ENCODE measurements at places on chromosomes 12 and 14.

DNA sequence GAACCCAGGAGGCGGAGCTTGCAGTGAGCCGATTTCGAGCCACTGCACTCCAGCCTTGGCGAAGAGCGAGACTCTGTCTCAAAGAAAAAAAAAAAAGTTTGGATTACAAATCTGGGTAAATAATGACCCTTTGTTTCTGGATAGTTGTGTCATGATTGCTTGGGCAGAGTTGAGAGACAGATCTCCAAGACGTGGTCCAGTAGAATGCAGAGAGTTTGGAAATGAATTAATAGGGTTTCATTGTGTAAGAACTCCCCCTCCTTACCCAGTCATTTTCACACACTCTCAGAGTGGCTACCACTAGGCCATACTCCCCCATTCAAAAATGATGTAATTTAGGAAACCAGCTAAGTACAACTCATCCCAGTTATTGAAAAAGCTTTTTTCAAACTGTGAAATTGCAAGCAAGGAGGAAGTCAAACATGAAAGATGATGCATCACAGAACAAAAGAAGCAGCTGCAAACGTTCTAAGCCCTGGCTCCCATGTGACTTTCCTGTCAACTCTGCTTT is 1331.9 kb downstream of the AACS start:
- DNase-seq, result no peak

DNA sequence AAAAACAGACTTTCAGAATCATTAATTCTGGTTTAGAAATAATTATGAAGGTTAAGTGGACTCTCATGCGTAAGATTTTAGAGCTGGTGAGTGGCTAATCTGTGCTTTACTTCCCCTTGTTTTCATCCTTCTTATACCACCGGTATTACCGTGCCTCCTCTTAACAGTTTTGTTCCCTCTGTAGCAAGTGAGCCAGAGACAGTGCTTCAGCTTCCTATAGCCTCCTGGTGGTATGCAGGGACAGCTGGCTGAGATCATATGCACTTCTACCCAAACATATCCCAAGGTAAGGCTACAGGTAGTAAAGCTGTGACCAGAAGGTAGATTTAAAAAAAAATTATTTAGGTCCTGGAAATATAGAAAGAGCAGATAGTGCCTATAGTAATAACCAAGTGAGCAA is 55.2 kb downstream of the PDE3A start:
- DNase-seq, result no peak

DNA sequence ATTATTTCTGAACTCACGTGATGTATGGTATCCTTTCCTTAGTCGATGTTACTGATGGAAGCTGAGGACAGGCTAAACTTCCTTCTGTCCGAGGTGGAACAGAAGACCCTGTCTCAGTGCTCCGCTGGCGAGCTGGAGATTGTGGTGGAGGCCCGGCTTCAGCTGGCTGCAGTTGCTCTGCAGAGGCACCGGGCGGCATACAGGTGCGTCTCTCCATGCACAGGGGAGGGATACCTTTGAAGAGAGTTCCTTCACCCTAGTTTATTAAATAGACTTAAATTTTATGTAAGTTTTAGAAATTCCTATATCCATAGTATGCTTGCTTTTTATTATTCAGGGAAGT is 186.7 kb upstream of the NEDD1 start:
- DNase-seq, result peak; percentile 20

DNA sequence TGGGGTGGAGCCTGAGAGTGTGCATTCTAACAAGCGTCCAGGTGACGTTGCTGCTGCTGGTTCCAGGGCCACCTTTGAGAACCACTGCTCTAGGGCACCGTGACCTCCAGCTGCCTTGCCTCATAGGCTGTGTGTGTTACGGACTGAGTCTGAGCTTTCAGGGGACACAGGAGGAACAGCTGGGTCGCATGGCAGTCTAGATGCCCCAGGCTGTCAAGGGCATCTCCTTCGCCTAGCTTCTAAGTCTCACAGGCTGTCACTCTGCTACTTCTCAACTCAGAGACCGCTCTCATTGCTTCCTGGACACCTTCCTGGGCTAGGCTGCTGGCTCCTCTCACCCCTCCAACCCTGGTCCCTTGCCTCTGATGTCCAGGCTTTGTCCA is 965 bp downstream of the KRT73 start:
- no peak for DNase-seq

- DNase-seq, result no peak
Measured at GRCh38 chr12:23576372-23576771, 373.1 kb downstream of the SOX5 start.

DNA sequence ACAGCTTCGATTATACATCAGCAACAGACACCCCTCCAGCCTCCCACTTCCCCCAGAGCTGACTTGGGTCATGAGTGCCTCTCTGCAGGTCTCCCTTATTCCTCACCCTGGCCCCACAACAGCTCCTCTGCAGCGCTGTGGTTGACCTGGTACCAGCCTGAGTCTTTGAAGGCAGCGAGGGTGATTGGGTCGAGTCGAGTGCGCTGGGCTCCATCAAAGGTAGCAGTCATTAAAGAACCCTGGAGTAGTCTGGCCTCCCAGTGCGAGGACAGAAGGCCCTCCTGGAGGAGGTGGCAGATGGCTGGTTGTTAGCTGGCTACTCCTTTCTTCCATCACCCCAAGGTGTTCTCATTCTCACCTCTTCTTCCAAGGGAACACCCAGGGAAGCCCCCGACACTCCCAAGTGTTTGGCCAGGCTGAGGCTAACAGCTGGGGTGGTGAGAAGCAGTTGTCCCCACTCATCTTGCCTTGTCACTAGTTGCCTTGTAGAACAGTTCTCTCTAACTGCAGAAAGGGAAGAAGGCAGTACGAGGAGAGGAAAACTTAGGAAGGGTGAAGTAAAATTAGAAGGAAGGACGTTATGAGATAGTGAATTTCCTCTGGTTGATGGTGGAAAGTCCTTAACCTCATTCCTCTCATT is 2.7 kb downstream of the CIROP start:
- no peak for DNase-seq

Data from CD4-positive, alpha-beta T cell treated with Interleukin-2 at 100 ng/mL for 4 hours (primary cell).